HFFc6 (cell line): ENCODE measurements at places on chromosomes 2 and 18. TPM values are rescaled to one million over a fixed set of nuclear protein-coding genes. Genes with fewer than 3 reads are reported as not detected.
A peak's percentile ranks its signal among the peaks of the same experiment; 100 is the strongest.

- no peak overlapping the region for H3K4me3 ChIP-seq
- H3K27me3 ChIP-seq = peaks cover 2% of the 10 kb centered on the region; the same call in 1 of the 2 replicates
- DNase-seq = no peak
- H3K27ac ChIP-seq = no peak overlapping the region
Measured at GRCh38 chr18:9233771-9234440, 97.3 kb downstream of the ANKRD12 start.

- peaks cover 38% of the 10 kb centered on the region for H3K27me3 ChIP-seq
- H3K27ac ChIP-seq = no peak overlapping the region
- no peaks in the 10 kb centered on the region for H3K4me1 ChIP-seq
- H3K36me3 ChIP-seq = no peaks in the 10 kb centered on the region
Measured at GRCh38 chr18:37499044-37499443, 66.6 kb downstream of the CELF4 start.

DNA sequence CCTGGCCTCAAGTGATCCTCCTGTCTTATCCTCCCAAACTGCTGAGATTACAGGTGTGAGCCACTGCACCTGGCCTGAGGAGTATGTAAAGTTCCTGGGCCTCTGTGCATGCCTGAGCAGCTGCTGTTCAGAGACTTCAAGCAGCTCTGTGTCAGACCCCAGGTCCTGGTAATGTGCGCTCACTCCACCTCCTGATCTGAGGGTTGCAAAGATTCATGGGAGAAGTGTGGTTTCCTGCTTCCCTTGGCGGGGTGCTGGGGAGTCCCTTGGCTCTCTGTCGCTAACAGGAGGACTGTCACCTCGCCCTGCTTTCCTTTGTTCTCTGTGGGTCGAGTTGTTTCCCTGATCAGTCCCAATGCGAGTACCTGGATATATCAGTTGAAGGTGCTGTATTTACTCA, 8.6 kb upstream of the IL36A start:
- peaks cover 23% of the 10 kb centered on the region for H3K27me3 ChIP-seq
- no peak overlapping the region for H3K4me3 ChIP-seq
- peaks cover 20% of the 10 kb centered on the region for H3K36me3 ChIP-seq
- H3K4me1 ChIP-seq = no peaks in the 10 kb centered on the region
- no peak for DNase-seq

DNA sequence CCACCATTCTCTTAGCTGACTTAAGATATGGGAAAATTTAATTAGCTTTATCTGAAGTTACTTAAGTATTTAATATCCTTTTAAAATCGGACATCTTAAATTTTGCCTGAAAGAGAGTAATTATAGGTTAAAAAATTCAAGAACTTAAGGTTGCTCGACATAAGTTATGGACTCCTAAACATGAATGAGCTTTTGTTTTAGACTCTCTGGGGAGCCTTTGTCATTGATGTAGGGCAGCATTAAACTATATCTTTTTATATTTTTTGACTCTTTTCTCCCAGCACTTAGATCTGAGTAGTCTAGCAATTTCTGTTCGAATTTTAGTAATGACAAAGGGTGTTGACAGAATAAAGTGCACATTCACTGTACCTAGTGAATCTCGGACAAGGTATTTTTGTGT, 4.7 kb downstream of the PHLPP1 start:
- no peak overlapping the region for H3K4me3 ChIP-seq
- peaks cover 27% of the 10 kb centered on the region for H3K4me1 ChIP-seq
- H3K36me3 ChIP-seq = no peaks in the 10 kb centered on the region
- H3K27ac ChIP-seq = no peak overlapping the region
- H3K27me3 ChIP-seq = no peaks in the 10 kb centered on the region; the same call in 1 of the 2 replicates

DNA sequence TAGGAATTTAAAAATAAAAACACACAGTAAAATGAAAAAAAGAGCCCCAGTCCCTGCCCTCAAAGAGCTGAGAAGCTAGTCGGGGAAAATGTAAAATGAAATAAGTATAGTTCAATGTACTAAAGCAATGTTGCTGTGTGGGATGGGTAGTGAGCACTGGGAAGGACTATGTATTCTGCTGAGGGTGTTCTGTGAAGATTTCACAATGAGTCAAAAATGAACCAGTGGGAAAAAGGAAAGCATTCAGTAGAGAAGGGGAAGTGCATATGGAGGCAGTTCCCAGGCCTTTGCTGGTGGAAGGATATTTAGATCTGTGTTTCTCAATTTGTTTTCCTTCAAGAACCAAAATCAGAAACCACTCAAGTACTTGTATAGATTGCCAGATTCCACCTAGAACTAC, 1094.7 kb upstream of the KLHL29 start:
- peaks cover 8% of the 10 kb centered on the region; the same call in 1 of the 2 replicates for H3K36me3 ChIP-seq
- no peaks in the 10 kb centered on the region for H3K27me3 ChIP-seq
- H3K27ac ChIP-seq = no peak overlapping the region

DNA sequence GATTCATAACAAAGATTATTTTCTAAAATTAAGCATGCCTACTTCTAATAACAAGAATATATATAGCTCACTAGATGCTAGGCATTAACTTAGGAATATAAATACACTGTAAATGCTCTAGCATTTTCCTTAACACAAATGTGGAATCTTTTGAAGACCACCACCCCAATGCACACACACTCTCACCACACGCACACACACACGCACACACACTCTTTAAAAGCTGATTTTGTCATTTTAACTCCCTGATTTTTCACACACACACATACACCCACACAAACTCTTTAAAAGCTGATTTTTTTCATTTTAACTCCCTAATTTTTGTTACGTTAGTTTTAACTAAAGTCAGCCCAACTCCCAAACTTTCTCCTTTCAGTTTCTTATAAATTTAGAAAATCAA, 3.0 kb downstream of the COL5A2 start:
- H3K36me3 ChIP-seq = peaks cover 46% of the 10 kb centered on the region
- peak overlapping the region; percentile 99 for H3K4me3 ChIP-seq
- peak overlapping the region; percentile 94 for H3K27ac ChIP-seq
- H3K4me1 ChIP-seq = peaks cover 45% of the 10 kb centered on the region

DNA sequence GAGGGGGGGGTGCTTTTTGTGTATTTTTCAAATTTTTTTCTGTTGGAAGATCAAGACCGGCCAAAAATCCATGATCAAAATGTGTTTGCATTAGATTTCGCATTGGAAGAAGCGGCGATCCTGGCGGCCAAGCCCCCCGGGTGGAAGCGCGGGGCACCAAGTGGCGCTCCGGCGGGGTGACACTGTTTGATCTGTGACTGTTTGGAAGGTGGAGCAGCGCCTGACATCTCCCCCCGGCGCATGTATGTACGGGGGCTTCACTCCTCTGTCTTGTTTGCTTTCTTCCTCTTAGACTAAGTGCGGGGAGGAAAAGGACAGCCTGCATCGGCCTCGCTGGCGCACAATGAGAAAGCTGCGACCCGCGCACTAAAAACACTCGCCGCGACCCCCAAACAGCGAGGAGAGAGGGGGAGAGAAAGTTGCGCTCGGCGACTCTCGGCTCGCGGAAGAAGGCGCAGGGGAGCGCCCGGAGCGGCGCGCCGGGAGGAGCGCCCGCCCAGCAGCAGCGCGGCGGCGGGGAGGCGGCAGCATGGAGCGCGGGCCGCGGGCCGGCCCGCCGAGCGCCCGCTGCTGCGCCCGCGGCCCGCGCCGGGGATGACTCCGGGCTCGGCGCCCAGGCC, 515 bp downstream of the TSHZ1 start:
- H3K36me3 ChIP-seq = peaks cover 17% of the 10 kb centered on the region
- H3K27ac ChIP-seq = peak overlapping the region; percentile 96
- peak overlapping the region; percentile 99 for H3K4me3 ChIP-seq

DNA sequence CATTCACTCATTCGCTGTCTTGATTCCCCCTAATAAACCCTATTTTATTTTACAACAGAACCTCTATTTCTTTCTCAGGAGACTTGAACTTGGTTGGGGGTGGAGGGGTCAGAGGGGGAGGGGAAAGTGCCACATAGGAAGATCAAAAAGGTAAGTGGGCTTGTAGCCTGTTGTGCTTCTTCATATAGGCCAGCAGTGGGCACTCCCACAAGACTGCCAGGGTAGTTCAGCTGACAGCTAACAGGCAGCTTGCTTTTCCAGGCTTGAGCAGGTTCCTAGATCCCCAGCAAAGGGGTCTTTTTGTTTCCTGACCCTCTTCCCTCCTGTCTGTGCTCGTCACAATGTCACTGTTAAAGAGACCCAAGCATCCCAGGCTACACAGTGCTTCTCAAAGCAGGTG, 829 bp upstream of the KIAA2012 start:
- peaks cover 4% of the 10 kb centered on the region; the same call in 1 of the 2 replicates for H3K27me3 ChIP-seq
- no peak for DNase-seq
- no peak overlapping the region for H3K4me3 ChIP-seq
- no peaks in the 10 kb centered on the region for H3K36me3 ChIP-seq

DNA sequence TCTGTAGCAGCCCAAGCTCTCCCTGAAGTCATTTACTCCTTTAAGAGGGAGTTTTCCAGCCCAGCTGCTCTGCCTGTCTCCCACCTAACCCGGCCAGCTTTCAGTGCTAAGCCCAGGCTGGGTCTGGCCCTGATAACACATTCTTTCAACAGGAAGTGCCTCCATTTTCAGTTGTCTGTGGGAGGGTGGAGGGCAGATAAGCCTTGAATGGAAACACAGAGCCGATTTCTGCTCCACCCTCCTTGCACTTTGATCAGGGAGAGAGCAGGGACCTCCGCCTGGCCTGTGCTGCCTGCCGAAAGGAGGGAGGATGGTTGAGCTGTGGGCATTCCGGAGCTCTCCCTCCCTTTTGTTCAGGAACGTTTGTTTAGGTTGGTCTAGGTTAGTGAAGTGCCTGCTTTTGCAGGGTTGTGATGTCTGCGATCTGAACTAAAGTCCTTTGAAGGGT, 24.8 kb downstream of the GATA6 start:
- H3K27ac ChIP-seq = no peak overlapping the region
- no peak for DNase-seq
- no peak overlapping the region for H3K4me3 ChIP-seq
- no peaks in the 10 kb centered on the region for H3K36me3 ChIP-seq

- H3K4me3 ChIP-seq = no peak overlapping the region
- H3K27me3 ChIP-seq = no peaks in the 10 kb centered on the region; the same call in 1 of the 2 replicates
- H3K4me1 ChIP-seq = peaks cover 93% of the 10 kb centered on the region
- H3K27ac ChIP-seq = peak overlapping the region; percentile 12
Measured at GRCh38 chr2:200317975-200318374, 11.5 kb downstream of the SPATS2L start.

DNA sequence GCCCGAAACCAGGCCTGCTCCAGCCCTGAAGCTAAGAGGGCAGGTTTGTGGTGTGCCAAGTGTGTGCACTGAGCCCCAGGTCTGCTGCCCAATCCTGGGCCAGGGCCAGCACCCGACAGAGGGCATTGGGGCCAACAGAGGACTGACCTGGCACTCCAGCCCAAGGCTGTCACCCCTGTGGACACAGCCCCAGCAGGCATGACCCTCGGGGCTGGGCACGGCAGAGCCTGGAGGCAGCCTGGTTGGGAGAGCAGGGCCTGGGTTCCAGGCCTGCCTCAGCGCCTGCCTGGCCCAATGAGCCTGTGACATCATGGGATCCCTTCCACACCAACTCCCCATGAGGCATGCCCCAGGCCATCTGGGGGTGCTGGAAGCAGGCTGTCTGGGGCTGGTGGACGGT, 10.8 kb upstream of the SNED1 start:
- no peak overlapping the region for H3K4me3 ChIP-seq
- H3K4me1 ChIP-seq = peaks cover 20% of the 10 kb centered on the region
- H3K27me3 ChIP-seq = peaks cover 2% of the 10 kb centered on the region; the same call in 1 of the 2 replicates
- H3K36me3 ChIP-seq = no peaks in the 10 kb centered on the region

DNA sequence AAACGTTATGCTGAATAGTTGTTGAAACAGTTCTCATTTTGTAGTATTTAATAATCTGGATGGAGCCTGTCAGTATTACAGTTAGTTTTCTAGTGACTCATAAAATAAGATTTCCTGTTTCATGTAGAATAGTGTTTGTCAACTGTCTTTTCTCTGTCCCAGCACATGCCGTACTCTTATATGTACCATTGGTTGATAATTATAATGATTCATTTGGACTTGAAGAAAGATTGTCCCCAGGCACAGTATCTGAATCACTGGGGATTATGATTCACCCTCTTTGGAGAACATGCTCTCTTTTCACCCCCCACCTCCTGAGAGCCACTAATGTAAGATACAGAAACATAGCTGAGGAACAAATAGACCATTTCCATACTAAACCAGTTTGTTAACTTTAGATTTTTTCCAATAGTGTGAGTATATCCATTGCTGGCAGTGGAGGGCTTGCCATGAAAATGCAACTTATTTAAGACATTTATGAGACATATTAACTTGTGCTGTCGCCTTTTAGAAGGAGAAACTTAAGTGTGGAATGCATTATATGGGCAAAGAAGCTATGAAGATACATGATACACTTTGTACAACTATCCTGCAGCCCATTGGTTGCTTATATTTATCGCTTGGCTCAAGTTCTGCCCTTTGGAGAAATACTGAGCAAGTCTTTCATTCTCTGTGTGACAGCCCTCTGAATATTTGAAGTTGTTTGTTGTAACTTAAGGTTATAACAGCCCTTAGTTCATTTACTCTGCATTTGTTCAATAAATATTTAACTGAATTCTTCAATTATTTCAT, 12.4 kb downstream of the COPS8 start:
- H3K4me3 ChIP-seq = no peak overlapping the region
- peak; percentile 97 for DNase-seq
- H3K27me3 ChIP-seq = no peaks in the 10 kb centered on the region
- peaks cover 59% of the 10 kb centered on the region for H3K36me3 ChIP-seq
- H3K27ac ChIP-seq = peak overlapping the region; percentile 76
- H3K4me1 ChIP-seq = peaks cover 47% of the 10 kb centered on the region

GRCh38 chr2:109222825-109223471, 93.9 kb downstream of the SH3RF3 start:
- DNase-seq = no peak
- no peak overlapping the region for H3K27ac ChIP-seq
- no peaks in the 10 kb centered on the region for H3K36me3 ChIP-seq
- H3K4me1 ChIP-seq = no peaks in the 10 kb centered on the region

GRCh38 chr2:131153529-131153928, 48.4 kb downstream of the PLEKHB2 start:
- no peak for DNase-seq
- H3K4me1 ChIP-seq = 0 out of 2 replicates have a peak, but pooled peaks cover 7% of the 10 kb centered on the region
- no peaks in the 10 kb centered on the region; the same call in 1 of the 2 replicates for H3K27me3 ChIP-seq
- H3K27ac ChIP-seq = no peak overlapping the region
- H3K4me3 ChIP-seq = no peak overlapping the region

The APCDD1 gene
- 0.12 to 0.57 TPM in 2 of 3 replicates, not detected in the other for total RNA-seq

The NMUR1 gene
- not detected in 3 replicates for total RNA-seq

The GAREM2 gene
- not detected in 2 replicates for total RNA-seq

The EVA1A gene
- total RNA-seq = 64.1 to 71.1 TPM (median 68.2 TPM) in 3 replicates

The GAL3ST2 gene
- 0.21 to 0.26 TPM in 2 of 3 replicates, not detected in the other for total RNA-seq

The CTAGE1 gene
- 0.12 to 0.18 TPM (median 0.12 TPM) in 3 replicates for total RNA-seq

The CHRND gene
- not detected in 3 replicates for total RNA-seq

The C2orf15 gene
- total RNA-seq = not detected in 3 replicates

The COL4A3 gene
- total RNA-seq = not detected in 3 replicates

The SERPINB10 gene
- 2.0 to 4.2 TPM (median 2.8 TPM) in 3 replicates for total RNA-seq

The LRP1B gene
- total RNA-seq = not detected in 3 replicates

The TIMM21 gene
- total RNA-seq = 29.8 to 41.3 TPM (median 33.7 TPM) in 3 replicates
